ENCODE measurements at places on chromosomes 3 and 15.

DNA sequence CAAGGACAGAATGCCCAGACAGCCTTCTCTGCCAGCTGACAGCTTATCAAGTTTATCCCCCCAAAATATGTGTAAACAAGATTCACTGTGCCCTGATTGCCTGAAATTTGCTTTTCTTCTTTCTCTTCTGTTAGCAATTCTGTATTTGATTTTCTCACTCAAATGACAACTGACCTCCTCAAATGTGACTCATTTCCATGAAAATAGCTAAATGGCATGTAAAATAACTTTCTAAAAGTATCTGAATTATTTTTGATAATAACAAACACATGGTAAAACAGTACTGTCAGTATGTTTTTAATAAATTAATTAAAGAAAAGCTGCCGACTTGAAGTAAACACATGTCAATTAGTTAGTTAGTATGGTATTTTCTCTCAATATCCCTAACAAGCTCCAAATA lies 202.3 kb upstream of the STAC start:
- no peak for DNase-seq

DNA sequence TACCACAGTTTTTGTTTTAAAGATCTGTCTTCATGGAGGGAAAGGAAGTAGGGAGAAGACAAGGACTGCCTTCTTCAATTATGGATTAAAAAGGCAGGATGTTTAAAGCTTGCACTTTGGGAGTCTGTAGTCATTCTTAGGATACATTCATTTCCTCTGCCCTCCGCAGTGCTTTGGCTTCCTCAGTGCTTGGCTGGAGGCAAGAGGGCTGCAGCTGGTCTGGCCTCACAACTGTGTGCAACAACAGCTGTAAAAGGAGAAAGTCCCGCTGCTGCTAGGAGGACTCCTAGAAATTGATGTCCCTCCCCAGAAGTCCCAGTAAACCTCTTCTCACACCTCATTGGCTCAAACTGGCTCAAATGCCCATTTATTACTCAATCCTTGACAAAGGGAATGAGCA lies 54.4 kb upstream of the PPP2R3A start:
- DNase-seq = no peak

DNA sequence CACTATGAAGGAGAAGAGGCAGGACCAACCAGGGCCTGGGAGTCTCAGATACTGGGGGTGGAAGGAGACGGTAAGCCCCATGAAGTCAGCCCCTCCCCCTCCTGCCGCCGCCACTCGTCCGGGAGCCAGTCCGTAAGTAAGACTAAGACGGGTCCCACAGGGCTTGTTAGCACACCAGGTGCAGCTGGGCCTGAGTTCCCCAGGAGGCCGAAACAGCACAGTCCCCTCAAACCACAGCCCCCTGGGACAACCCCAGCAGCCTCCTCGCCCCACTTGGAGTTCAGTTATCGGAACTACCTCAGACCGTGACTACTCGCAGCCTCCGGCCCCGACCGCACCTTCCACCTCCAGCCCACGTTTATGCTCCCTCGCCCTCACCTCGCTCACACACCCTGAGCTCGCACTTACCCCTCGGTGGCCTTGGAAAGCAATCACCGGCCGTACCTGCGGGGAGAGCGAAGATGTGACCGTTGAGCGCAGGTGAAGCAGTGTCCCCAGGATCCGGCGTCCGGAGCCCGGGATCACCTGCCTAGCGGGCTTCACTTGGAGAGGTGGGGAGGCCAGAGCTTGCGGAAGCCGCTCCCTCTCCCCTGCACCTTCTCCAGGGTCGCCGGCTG lies 557 bp downstream of the ELL3 start:
- no peak for DNase-seq

- no peak for DNase-seq
These were observed 181.5 kb upstream of the TOPAZ1 start for GRCh38 chr3:44060164-44060563.

GRCh38 chr3:110903771-110904519 lies 167.7 kb upstream of the NECTIN3 start:
- DNase-seq = no peak

DNA sequence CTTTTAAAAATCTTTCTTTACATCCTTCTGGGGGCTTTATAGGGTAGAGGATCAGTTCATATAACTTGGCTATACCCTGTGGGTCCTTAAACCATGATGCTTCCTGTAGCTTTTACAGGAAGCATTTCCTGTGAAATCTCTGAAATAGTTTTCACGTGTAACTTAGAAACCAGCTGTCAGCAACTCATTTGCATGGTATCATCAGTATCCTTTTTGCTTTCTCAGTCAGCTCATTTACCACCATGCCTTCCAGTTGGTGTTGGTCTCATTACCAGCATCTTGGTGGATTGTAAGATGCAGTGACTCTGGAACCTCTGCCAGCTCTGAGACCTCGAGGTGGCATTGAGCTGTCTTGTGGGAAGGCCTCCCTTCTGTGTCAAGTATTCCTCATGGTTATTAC lies 96.7 kb upstream of the MYZAP start:
- DNase-seq = no peak

GRCh38 chr3:157160658-157161424 lies 894 bp upstream of the CCNL1 start:
- DNase-seq = peak; percentile 89

GRCh38 chr3:131973731-131974130 lies 61.1 kb downstream of the CPNE4 start:
- DNase-seq = no peak

- DNase-seq = no peak
These were observed 19.4 kb downstream of the MYZAP start for GRCh38 chr15:57611123-57611522.

DNA sequence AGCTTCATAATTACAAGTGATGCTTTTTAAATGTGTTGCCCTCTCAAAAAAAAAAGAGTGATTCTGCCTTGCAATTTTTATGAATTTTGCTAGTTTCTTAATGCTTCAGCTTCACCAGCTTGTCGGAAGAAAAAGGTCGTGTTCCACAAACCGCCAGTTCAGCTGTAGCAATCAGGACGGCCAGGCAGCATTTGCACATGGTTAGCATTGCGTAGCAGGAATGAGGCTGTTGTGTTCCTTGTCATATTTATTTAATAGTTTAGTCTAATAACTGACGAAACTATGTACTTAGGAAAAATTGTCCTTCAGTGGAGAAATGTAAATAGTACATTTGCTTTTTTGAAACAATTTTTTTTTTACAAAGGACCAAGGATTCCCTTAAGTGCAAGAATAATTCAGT lies 64.9 kb upstream of the SELENOK start:
- DNase-seq = no peak

- no peak for DNase-seq
These were observed 439.1 kb downstream of the SHQ1 start for GRCh38 chr3:72408983-72409779.

DNA sequence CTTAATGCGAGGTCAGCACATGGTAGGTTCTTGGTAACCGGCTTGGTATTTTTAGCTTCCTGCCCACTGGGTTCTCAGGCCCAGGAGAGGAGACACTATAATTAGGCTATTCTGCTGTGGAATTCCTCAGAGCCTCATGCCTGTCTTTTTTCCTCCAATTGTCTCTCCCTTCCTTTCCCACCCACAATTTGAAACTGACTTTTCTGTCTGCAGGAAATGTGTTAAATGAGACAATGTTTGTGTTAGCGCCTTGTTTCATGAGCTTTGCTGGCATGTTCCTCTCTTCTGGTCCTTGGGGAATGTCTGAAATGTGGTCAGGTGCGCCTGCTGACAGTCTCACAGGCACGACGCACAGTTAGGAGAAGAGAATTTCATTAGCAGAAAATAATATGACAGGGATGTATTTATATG lies 223.6 kb upstream of the CTNNB1 start:
- peak; percentile 66 for DNase-seq

GRCh38 chr15:65888981-65889380 lies 19.7 kb downstream of the RAB11A start:
- no peak for DNase-seq

- DNase-seq = peak; percentile 74
These were observed 114.6 kb upstream of the TSC22D2 start for GRCh38 chr3:150293401-150294001.

- peak; percentile 11 for DNase-seq
These were observed 11.8 kb downstream of the ALDH1A3 start for GRCh38 chr15:100891307-100892012.
